ENCODE measurements at places on chromosomes 13 and 19.

DNA sequence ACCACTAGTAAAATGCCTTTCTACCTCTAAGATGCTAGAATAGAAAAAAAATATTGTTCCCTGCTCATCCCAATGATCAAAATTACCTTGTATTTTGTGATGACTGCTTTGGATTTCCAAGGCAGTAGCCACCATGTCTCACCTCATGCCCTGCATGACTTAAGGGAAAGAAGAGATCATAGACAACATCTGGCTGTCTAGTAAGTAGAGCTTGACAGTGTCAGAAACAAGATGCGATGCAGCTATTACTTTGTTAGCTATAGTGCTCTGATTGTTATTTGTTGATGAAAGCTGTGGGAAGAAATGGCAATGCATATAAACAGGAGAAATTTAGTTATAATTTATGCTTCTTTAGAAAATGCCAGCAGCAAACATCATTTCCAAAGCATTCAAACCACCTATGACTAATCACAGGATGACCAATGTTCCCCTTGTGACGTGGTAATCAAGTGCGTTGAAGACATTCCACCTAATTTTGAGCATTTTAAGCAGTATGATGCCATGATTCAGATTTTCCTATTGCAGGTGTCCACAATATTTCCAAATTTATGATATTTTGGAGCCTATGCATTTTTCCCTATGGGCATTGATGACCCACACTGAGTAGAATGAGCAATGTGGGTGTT, 308.3 kb downstream of the KCNRG start:
- DNase-seq = no peak

GRCh38 chr13:97986835-97987234, 33.4 kb downstream of the IPO5 start:
- DNase-seq = no peak

- no peak for DNase-seq
Measured at GRCh38 chr13:100434010-100434763, 154.4 kb downstream of the GGACT start.

- no peak for DNase-seq
Measured at GRCh38 chr19:12779162-12779993, 4.0 kb upstream of the HOOK2 start.

DNA sequence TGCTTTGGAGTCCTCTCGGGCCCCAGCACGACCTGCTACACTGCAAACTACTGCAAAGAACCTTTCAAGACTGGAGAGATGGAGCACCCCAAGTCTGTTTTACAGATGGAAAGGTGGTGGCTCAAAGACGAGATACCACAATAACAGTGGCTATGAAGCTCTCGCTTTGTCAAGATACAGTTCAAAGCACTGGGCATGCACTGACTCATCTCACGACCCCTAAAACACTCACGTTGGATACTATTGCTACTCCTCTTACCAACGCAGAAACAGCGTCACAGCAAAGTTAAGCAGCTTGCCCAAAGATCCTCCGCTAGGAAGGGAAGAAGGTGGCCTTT, 24.0 kb upstream of the LAIR1 start:
- DNase-seq = no peak

- no peak for DNase-seq
Measured at GRCh38 chr19:7191946-7192691, 102.1 kb downstream of the INSR start.

- DNase-seq = peak; percentile 89
Measured at GRCh38 chr19:13172346-13173138, 22.3 kb downstream of the IER2 start.

DNA sequence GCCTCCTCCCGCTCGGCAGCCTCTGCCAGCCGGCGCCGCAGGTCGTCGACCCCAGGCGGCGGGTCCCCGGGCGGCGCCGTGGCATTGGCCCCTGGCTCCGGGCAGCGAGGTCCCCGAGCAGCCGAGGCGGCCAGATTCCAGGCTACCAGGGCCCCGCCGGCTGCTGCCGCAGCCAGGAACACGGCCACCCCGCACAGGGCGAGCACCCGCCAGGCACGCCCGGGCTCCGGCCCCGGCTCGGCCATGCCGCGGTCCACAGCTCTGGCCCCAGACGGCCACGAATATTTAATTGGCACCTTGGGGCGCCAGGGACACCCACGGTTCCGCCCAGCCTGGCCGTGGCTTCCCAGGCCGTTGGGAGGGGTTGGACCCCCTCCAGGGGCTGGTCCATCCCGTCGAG, at the start of gene CCDC194:
Gene CCDC194, minus strand, starts transcription at position 283 of the 400 bp plus-strand sequence. Its CDS starts 38 bp downstream, at position 245.
- DNase-seq = no peak

DNA sequence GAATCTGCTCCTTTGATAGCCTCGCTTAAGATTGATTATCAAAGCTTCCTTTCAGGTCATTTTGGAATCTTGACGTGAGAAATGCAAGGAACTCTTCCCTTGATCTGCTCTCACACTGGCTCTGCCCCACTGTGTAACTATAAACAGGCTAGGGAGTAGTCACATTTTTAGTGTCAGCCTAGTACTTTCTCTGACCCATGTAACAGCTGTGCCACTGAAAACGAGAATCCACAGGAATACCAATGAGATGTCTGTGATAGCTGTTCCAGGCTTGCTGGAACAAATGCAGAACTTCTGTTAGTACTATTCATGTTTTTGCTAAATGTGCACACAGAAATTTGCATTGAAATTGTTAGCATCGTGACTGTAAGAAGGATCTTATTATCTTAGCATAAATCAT, 221.3 kb downstream of the MYO16 start:
- DNase-seq = no peak

GRCh38 chr13:105804561-105805190, 730.8 kb downstream of the EFNB2 start:
- no peak for DNase-seq

GRCh38 chr13:23912469-23912868, 15.2 kb upstream of the C1QTNF9B start:
- no peak for DNase-seq

DNA sequence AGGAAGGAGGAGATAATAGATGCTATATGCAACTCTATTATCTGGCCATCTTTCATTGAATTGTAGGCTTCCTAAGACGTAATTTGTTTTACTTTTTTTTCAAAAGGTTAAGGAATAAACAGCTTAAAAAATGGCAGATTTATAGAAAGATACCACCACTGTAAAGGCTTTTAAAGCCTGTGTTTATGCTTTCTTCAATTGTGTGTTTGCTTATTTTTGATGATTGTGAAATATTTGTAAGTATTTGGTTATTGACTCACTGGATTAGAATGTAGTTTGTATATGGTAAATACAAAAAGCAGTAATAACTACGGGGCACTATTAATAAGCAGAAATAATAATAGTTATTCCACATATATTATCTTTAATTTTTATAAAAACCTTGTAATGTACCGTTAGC, 437.9 kb downstream of the KLF5 start:
- DNase-seq = no peak

- DNase-seq = no peak
Measured at GRCh38 chr13:112781881-112782361, 92.1 kb downstream of the ATP11A start.

DNA sequence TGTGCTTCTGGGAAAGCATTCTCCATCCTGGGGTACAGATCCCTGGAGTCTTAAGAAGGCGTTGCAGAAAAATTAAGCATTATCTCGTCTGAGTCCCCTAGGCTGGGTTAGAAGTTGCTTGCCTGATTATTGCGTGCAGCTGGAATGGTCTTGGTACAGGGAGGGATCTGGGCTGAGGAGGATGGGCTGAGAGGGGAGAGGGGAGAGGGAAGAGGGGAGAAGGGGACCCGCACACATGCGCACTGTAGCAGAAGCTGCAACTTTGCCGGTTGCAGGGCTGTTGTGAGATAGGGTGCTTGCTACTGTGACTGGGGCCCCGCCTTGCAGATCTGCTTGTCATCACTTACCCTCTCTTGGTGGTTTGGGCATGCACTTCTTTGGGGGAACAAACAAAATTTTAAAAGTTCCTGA, 316.8 kb downstream of the DLEU7 start:
- DNase-seq = no peak
